Stimulated activated CD8-positive, alpha-beta memory T cell treated with anti-CD3 and anti-CD28 coated beads, Interleukin-7, amount 100 ng/mL, for 1 hour (primary cell): ENCODE measurements at places on chromosomes 5 and 9.
A peak's percentile ranks its signal among the peaks of the same experiment; 100 is the strongest.

DNA sequence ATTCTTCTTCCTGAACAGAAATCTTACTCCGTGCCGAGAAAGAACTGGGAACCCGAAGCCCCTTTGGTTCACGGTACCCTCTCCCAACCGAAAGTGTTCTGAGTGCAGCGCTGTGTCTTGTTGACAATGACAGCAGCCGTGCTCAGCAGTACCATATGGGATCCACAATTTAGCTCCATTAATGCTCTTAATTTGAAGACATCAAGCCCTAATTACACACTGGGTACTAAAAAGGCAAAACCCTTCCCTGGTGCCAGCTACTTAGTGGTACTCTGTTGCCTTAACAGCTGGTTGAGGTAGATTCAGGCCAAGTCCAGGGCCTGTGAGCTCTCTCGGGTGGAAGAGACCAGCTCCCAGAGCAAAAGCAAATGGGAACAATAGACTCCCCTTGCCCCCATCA is 24.5 kb downstream of the DDX31 start:
- no peak for DNase-seq

- no peak for DNase-seq
Measured at GRCh38 chr5:143776951-143777350, 35.0 kb upstream of the HMHB1 start.

DNA sequence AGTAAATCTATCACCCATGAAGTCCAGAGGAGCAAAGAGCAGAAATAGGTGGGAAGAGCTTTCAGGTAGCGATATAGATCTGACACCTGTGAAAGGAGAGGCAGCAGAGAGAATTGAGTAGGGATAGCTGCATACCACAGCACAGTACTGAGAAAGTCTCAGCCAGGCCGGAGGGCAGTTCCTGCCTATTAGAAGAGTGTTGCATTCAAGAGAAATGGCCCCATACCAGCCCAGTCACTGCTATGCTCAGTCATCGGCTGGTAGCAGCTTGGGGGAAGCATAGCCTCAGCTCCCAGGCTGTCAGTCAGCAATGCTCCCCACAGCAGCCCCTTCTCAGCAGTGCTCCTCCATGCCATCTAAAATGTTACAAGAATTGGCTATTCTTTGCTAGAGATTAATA is 285.1 kb upstream of the CDH6 start:
- no peak for DNase-seq

GRCh38 chr5:18772475-18772874 is 1138.2 kb downstream of the TAF11L14 start:
- no peak for DNase-seq

GRCh38 chr5:150626853-150627276 is 13.6 kb upstream of the SYNPO start:
- DNase-seq, result no peak

DNA sequence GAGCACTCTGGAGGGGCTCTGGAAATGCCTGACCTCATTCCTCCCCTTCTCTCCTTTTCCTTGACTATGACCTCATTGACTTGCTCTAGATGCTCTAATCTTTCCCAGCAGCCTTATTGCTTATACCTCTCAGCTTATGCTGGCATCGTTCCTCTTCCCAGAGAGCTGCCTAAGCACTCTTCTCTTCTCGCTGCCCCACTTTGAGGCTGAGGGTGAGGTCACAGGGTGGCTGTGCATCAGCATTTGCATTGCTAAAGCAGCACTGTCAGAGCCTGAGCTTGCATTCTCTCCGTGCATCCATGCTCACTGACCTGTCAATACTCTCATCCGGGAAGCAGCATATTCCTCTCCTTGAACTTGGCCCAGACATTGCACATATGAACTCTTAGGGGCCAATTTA is 96.4 kb upstream of the NTRK2 start:
- DNase-seq, result no peak

DNA sequence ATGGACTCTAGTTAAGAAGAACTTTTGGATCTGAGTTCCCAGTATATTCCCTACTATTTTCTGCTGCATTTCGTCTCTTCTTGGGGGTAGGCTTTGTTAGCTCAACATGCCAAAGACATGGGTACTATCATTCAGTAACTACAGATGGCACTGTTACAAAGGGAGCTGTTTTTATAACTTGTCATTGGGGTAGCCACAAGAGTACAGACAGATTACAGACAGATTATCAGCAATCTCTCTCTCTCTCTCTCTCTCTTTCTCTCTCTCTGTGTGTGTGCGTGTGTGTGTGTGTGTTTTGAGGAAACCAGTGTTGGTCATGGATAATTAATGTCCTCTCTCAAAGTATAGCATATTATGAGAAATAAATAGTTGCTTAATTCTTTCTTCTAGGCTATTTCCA is 116.1 kb downstream of the WDR70 start:
- DNase-seq, result no peak

- no peak for DNase-seq
Measured at GRCh38 chr9:87519461-87519860, 21.8 kb downstream of the DAPK1 start.

DNA sequence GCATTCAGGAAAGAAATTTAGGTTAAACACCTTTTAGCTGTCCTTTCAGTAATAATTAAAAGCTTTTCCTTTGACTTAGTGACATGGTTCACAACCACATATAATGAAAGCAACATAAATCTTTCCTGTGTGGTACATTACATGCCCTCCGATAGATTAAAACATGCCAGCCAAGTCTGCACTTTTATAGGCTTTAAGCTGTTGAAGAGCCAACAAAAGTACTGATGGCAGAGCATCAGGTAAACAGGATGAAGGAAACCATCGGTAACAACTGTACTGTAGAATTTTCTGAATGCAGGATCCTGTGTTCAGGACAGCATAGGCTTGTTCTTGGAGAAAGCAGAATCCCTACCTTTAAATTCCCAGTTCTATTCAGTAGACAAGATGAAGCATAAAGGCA is 226.6 kb downstream of the MLLT3 start:
- no peak for DNase-seq

GRCh38 chr9:20898885-20899554 is 132.4 kb downstream of the HACD4 start:
- no peak for DNase-seq

GRCh38 chr5:149143470-149143869 is 2.2 kb downstream of the ABLIM3 start:
- DNase-seq, result no peak

DNA sequence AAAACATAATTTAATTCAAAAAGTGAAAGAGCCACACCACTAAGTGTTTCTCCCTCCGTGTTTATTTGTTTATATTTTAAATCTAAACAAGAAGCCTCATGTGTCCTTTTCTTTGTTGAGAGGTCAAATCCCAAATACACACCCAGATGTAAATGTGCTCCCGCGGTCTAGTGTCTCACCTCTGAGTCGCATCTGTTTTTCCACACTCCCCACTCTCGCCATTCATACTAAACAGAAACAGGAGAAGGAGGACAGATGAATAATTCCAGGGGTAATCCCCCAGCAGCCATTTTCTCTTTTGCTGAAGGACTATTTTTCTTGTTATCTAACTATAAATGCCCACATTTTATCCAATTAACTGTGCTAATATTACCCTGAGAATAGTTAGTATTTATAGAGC is 361.6 kb upstream of the RIOK2 start:
- no peak for DNase-seq

DNA sequence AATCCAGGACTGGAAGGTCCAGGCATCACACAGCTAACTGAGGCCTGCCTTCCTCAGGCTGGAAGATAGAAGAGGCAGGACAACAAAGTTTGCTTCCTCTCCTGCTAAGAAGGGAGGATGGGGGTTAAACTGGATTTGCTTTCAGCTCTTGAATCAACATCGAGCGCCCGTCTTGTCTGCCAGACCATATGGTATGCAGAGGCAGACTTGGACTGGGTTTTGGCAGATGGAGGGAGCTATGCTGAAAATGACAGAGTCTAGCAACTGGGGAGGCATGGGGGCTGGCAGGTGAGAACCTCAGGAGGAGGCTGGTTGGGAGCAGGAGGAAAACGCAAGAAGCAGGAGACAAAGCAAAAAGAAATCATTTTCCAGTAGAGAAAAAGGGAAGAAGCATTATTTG is 289.5 kb upstream of the IL12B start:
- DNase-seq, result no peak

DNA sequence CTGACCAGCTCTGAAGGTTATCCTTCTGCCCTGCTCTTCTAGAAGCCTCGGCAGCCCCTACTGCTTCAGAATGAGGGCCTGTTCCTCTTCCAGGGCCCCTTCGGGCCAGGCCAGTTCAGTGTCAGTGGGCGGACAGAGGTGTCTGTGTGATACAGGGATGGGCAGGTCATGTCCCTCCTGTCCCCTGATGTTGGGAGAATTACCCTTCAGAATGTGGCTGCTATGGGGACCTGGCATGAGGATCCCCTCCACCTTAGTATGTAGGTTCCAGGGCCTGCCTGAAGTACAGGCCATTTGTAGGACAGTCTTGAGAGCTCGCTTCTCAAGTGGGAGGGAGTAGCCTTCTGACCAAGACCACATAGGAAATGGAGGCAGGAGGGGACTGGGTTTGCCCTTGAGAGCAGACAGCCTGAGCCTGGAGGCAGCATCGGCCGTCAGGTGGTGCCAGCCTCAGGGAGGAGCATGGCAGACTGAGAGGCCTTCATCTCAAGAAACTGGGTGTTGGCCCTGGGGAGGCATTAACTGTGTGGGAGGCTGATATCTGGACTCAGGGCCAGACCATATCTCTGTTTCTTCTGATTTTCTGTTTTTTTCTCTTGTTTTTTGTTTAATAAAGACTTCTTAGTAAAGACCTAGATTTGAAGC is 32.0 kb downstream of the ANGPTL2 start:
- DNase-seq, result no peak

DNA sequence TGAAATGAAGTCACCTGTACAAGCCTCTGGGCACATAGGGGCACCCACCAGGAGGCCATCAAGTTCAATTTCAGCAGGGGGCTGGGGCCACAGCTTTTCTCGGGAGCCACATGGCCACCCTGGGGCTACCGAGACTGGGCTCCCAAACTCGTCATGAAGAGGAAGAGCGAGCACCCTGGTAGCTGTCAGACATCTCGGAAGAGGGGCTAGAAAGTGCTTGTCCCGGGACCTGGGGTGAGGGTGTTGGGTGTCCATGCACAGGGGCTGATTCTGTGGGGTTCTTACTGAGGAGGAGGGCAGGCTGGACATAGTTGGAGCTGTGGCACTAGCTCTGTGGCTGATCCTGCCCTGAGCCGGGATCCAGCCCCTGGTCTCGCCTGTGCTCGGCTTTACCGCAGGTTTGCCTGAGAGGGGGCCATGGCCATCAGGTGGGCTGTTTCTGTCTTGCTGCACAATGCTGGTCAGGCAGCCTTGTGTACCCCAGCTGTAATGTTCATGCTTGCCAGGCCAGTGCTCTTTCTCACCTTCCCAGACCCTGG is 70.3 kb downstream of the PHF2 start:
- DNase-seq, result no peak

DNA sequence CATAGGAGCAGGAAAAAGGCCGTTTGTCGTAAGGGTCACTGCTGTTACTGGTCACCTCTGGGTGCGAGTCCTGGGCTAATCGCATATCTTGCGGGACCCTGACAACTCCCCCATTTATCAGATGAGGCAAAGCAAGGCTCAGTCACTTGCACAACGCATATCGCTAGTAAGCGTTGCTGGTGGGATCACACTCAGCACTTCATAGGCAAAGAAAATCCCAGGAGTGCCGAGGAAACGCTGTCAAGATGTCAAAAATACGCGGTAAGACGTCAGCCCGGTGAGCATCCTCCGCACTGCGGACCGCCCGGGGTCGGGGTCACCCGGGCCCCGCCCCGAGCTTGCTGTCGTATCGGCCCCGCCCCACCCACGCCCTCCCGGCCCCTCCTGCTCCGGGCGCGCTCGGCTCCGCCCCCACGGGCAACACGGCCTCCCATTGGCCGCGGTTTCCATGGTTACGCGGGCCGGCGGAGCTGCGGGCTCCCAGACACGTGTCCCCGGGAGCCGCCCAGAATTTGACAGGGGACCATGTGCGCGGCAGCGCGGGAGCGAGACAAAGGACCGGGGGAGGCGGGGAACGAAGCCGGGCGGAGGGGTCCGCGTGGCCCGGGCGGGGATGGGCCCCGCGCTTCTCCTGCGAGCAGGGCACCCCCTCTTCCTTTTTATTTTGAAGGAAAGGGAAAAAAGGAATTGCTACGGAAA is 80.2 kb upstream of the IER5L start:
- peak; percentile 67 for DNase-seq

- DNase-seq, result no peak
Measured at GRCh38 chr5:54109626-54110330, 200.6 kb downstream of the ARL15 start.

GRCh38 chr9:35510754-35511428 is 21.0 kb downstream of the RUSC2 start:
- DNase-seq, result no peak

- no peak for DNase-seq
Measured at GRCh38 chr5:27590503-27590902, 552.1 kb upstream of the CDH9 start.

- DNase-seq, result no peak
Measured at GRCh38 chr5:115948091-115948534, 14.2 kb upstream of the LVRN start.

DNA sequence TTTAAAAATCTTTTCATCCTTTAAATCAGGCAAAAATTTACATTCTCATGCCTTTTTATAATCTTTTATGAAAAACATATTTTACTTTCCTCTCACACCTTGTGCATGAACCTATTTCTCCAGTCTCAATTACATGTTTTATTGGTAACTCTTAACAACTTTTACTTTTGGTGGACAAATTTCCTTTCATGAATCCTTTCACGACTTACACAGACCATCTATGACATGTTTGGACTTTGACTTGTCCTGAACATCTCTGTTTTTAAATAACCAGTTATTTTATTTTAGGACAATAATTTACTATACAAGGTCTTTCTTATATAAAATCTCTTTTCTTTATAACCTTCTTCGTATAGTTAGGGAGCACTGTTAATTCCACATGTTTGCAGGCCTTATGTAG is 26.5 kb upstream of the MTMR12 start:
- DNase-seq, result no peak

- no peak for DNase-seq
Measured at GRCh38 chr9:22073349-22073748, 64.2 kb upstream of the CDKN2B start.

- DNase-seq, result no peak
Measured at GRCh38 chr5:122849771-122850170, 4.4 kb downstream of the SNX24 start.

GRCh38 chr9:108035487-108035886 is 545.9 kb upstream of the KLF4 start:
- DNase-seq, result no peak

DNA sequence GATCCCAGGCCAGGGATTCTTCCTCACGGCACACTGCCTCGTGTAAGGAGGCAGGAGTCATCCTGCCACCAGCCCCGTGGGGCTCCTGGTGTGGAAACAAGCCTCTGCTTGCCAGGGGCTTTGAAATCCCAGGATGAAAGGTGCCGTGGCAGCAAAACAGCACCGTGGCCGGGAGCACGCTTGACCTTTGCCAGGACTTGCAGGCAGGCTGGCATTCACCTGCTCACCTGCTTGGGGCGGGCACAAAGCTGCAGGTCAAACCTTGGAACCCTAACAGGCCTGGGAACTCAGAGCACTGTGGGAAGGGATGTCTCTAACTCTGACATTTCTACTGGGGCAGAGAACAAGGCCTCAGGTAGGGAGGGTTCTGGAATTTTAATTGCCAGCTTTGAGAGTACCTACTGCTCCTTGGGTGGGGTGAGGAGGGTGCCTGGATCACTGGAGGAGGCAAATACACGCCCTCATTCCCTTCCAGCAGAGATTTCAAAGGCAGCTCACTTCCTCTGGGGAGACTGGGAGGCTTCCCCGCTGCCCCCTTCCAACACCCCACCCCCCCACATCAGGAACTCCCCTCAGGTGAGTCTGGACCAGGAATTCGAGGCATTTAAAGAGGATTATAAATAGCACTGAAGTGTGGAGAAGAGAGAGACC is 45.6 kb upstream of the STXBP1 start:
- DNase-seq, result no peak
